ENCODE measurements at places on chromosomes 7 and 10.

DNA sequence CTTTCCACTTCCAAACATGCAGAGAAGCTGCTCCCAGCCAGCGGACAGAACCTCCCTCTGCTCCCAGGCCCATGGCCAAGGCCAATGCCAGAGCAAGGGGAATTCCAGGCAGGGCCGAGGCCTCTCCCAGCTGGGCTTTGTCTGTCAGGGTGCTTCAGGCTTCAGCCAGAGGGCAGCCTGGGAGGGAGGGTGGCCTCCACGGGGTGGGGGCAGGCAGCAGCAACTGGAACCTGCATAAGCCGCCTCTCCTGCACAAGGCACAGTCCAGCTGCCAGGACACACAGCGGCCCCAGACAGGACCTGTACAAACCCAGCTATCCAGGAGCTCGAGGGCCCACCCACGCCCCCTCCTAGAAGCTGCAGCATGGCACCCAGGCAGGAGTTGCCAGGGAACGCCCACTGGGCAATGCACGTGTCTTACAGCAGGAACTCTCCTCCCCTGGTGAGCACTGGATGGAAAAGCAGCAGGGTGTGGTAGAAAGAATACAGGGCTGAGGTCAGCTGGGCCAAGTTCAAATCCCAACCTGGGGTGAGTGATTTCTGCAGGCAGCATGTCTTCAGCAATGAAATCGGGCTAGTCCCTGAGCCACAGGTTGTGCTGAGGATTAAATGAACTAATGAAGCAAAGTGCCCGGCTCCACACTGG lies 7.6 kb downstream of the FAM53B start:
- DNase-seq, result no peak

DNA sequence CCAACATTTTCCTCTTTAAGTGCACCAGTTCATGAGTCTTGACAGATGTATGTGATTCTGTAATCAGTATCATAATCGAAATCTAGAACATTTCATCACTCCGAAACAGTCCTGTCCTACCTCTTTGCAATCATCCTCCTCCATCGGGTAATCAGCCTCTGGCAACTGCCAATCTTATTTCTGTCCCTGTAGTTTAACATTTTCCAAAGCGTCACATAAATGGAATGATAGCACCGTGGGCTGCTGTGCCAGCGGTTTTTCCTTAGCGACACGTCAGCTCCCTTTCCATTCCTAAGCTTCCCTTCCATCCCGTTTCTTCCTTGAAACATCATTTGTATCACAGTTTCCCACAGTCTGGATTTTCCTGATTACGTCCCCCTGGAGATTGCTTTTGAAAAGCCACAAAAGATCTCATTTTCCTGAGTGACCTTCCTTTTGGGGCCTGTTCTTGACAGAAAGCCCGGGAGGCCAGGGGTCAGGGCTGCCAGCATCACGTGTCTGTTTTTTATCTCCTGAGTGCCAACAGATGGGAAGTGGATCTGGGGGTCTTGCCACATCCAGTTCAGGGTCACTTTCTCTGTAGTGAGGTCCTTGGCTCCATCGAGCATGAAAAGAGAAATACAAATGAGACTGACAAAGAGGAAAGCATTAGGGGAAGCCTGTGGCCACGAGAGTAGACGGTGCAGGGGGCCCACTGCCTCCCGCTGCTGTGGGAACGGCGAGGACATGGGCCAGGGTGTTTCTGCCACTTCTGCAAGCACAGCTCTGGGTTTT lies 31.6 kb downstream of the TMEM120A start:
- no peak for DNase-seq

DNA sequence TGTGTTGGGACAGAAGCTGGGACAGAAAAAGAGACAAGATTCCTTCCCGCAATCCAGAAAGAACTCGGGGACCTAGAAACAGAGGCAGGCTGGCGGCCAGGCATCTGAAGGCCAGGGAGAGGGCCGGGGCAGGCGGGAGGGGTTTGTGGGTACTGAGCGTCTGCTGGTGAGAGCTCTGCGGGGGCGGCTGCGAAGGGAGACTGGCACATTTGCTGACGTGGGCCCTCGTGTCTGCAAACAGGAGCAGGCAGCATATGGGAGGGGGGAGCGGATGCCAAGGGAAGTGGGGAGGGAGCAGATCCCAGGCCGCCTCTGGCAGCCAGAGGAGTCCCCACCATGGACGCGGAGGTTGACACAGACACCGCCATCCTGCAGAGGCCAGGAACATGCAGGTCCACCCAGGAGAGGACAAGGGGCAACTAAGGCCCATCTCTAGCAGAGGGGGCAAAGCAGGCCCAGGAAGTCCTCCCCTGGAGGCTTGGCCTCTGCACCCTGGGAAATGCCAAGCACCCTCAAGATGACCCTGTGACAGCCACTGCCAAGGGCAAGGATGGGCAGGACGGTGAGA lies 32.2 kb downstream of the KCNH2 start:
- DNase-seq, result no peak

GRCh38 chr10:28241741-28242399 lies 61.0 kb downstream of the MPP7 start:
- peak; percentile 12 for DNase-seq

- peak; percentile 8 for DNase-seq
These were observed 90.9 kb downstream of the NEURL1 start for GRCh38 chr10:103584216-103585010.

DNA sequence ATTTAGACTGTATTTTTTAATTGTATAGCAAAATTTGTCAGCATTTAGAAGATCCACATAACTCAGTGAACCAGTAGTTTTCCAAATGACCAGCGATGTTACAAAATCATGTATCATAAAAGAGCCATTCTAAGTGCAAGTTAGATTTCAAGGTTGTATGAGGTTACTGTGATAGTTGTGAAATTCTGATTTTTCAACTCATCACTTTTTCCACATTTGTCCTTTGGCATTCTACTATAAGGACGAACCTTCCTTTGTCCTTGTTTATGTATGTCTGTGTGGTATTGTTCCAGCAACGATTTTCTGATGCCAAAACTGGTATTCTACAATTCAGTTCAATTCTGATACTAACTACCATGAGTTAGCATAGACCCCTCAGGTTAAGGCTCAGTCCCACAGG lies 64.2 kb downstream of the TAX1BP1 start:
- no peak for DNase-seq

- DNase-seq, result no peak
These were observed 731 bp upstream of the SPACDR start for GRCh38 chr7:100464791-100465190.

GRCh38 chr7:36796850-36797536 lies 72.7 kb upstream of the AOAH start:
- no peak for DNase-seq

- no peak for DNase-seq
These were observed 13.9 kb downstream of the TRPV5 start for GRCh38 chr7:142919656-142920055.

GRCh38 chr10:114243661-114244060 lies 4.6 kb downstream of the VWA2 start:
- no peak for DNase-seq

GRCh38 chr7:158782761-158783401 lies 46.4 kb downstream of the ESYT2 start:
- DNase-seq, result no peak

- DNase-seq, result no peak
These were observed 11.7 kb upstream of the ARPC1B start for GRCh38 chr7:99362801-99363200.

- no peak for DNase-seq
These were observed 724.5 kb downstream of the LRMDA start for GRCh38 chr10:76155961-76156360.

GRCh38 chr10:103454026-103454425 lies 1.9 kb upstream of the CALHM2 start:
- DNase-seq, result no peak

DNA sequence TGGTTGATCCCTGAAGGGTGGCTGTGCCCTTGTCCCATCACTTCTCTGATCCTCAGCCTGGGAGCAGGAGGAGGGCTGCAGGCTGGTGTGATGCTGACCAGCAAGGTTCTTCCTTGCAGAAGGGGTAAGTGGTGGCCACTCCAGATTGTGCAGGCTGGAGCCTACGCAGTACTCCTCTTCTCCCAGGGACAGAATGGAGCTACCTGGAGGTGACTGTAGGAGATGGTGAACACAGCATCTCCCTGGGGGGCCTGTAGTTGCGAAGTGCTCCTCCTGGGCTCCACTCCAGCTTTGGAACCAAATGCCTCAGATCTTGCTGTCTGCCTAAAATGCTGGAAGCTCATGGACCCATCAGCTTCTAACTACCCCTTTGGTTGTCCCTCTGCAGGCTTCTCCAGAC lies 323.6 kb upstream of the PODXL start:
- no peak for DNase-seq

DNA sequence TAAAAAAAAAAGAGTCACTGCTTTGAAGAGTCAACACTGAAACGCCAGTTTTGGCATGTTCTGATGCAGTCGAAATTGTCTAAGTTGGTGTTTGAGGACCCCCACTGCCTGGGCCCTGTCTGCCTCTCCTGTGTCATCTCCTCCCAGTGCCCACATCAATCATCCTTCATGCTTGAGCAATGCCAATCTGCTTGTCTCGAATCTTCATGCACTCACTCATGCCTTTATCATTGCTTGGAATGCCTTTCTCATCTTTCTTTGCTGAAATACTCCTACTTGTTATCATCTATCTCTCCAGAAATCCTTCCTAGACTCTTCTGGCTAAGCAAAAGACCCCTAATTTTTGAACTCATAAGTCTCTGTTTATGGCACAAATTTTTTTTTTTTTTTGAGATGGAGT lies 42.1 kb upstream of the PLPP4 start:
- no peak for DNase-seq

- DNase-seq, result no peak
These were observed 531.7 kb downstream of the DNAJB9 start for GRCh38 chr7:109101332-109101731.

Measured in stimulated activated CD8-positive, alpha-beta memory T cell treated with anti-CD3 and anti-CD28 coated beads, Interleukin-4, amount 100 ng/mL, for 1 hour (primary cell).